ENCODE measurements at places on chromosomes 5 and 9. TPM values are rescaled to one million over a fixed set of nuclear protein-coding genes. Genes with fewer than 3 reads are reported as not detected.

ACOT12 gene
- 3.0 TPM for polyA plus RNA-seq

SHC3 gene
- polyA plus RNA-seq: 22.9 TPM

TRPM3 gene
- polyA plus RNA-seq: 1.3 TPM

PTPN3 gene
- 3.8 TPM for polyA plus RNA-seq

OR2V2 gene
- not detected for polyA plus RNA-seq

NPR3 gene
- 1.5 TPM for polyA plus RNA-seq

MZB1 gene
- polyA plus RNA-seq: not detected

SAXO1 gene
- not detected for polyA plus RNA-seq

LRRTM2 gene
- polyA plus RNA-seq: 6.1 TPM

C5orf47 gene
- polyA plus RNA-seq: 0.60 TPM

C1QTNF3 gene
- 33.1 TPM for polyA plus RNA-seq

ETF1 gene
- 56.9 TPM for polyA plus RNA-seq

S1PR3 gene
- 0.22 TPM for polyA plus RNA-seq

LOX gene
- 0.52 TPM for polyA plus RNA-seq

CSF2 gene
- not detected for polyA plus RNA-seq

OR13C2 gene
- polyA plus RNA-seq: not detected

SLC25A2 gene
- polyA plus RNA-seq: not detected

PPP2R2B gene
- polyA plus RNA-seq: 250 TPM
